ENCODE measurements at places on chromosomes 3 and 15. TPM values are rescaled to one million over a fixed set of nuclear protein-coding genes. Genes with fewer than 3 reads are reported as not detected.

GRCh38 chr15:52495125-52495524, 33.6 kb downstream of the MYO5A start:
- DNase-seq: no peak
- peaks cover 20% of the 10 kb centered on the region for H3K4me1 ChIP-seq
- no peak overlapping the region for H3K27ac ChIP-seq

DNA sequence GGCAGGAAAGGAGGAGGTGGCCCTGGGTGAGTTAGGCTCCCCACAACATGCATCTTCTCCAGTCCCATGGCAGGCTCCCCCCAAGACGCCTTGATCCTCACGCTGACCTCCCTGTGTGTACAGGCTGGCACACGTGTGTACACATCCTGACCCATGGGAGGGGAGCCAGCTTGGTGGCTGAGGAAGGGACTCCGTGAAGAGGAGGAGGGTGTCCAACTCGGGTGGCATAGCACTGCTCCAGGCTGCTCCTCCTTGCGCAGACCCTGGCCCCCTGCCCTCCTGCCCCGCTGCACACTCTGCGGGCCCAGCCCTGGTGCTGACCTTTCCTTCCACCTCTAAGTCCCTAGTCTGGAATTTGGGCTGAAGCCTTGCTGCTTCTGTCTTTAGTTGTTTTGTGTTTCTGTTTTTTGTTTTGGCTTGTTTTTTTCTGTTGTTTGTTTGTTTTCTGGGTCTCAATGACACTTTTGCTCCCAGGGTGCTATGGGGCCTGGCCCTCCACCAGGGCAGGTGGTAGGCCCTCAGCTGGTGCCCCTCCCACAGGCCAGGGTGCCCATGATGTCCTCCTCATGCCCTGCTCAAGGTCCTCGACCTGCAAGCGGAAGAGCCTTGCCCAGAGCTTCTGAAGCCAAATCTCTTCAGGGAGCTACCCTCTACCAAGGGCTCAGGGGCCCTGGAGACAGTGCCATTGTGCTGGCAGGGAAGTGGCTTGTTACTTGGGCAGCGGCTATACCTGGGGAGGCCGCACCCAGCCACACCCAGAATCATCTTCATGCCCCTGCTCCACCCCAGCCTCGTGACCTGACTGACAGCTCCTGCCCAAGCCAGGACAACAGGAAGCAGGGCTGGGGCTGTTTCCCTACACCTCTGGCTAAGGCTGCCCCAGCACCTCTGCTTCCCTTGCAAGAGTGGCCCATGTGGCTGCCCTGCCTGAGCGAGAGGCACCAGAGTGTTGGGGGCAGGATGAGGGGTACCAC, 5.1 kb downstream of the EPHB3 start:
- H3K27me3 ChIP-seq: peaks cover 31% of the 10 kb centered on the region
- peaks cover 9% of the 10 kb centered on the region for H3K4me1 ChIP-seq
- H3K36me3 ChIP-seq: no peaks in the 10 kb centered on the region

DNA sequence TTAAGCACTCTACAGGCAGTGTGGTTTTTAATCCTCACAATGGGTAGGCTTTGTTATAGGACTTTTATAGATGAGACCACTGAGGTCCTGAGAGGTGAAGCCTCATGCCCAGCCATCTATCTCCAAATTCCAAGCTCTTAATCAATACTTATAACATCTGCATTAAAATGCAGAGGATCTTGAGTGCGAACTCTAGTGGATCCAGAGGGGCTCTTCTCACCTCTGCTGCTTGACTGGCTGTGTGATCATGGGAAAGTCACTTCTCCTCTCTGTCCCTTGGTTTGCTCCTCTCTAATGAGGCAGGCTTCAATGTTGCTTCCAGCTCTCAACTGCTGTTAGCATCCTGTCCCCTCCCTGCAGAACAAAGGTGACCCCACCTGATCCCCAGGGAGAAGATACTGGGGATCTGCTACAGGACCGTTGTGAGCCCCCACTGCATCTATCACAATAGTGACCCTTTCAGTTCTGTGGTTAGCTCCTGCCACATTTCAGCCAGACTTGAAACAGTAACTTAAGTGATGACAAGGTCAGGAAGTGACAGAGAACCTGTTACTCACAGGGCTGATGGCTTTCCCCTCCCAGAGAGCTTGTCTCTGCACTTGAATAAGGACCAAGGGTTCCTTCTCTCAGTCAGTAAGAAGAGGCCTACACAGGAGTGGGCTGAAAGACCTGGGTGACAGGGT, 1.3 kb downstream of the SLC27A2 start:
- DNase-seq: no peak
- peaks cover 48% of the 10 kb centered on the region for H3K4me1 ChIP-seq
- peaks cover 12% of the 10 kb centered on the region for H3K36me3 ChIP-seq
- H3K4me3 ChIP-seq: peak overlapping the region; percentile 93
- H3K27me3 ChIP-seq: no peaks in the 10 kb centered on the region

DNA sequence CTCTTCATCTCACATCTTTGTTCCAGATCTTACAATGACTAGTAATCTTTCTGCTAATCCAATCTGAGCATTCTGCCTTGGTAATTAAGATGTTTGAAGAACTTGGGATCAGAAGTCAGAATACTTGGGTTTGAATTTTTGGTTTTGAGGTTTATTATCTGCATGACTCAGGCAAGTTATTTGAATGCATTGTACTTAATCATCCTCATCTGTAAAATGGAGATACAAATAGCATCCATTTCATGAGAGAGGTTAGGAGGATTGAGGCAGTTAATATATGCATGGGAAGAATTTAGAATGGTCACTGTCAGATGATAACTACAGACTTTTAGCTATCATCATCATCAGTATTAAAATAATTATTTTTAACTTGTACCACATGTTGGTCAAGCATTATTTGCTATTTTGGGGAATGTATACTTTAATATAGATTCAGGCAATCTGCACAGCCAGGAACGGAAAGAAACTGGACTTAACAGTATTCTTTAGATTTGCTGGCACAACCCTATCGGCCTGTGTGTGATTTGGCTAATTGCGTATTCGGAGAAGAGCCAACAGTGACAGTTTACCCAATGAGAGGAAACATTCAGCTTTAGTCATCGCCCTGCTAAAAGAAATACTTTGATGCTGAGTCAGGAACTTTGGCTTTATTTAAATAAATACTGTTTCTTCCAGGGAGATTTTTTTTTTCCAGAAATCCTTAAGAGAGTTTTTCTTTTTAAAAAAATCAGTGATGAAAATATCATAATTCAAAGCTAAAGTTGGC, 600.0 kb downstream of the ROBO1 start:
- no peak overlapping the region for H3K4me3 ChIP-seq
- H3K27ac ChIP-seq: no peak overlapping the region
- no peaks in the 10 kb centered on the region for H3K4me1 ChIP-seq

- H3K4me3 ChIP-seq: peak overlapping the region; percentile 88
- H3K27me3 ChIP-seq: peaks cover 3% of the 10 kb centered on the region
- peaks cover 32% of the 10 kb centered on the region for H3K4me1 ChIP-seq
- no peak for DNase-seq
These were observed 646 bp downstream of the IQCB1 start for GRCh38 chr3:121834157-121834670.

DNA sequence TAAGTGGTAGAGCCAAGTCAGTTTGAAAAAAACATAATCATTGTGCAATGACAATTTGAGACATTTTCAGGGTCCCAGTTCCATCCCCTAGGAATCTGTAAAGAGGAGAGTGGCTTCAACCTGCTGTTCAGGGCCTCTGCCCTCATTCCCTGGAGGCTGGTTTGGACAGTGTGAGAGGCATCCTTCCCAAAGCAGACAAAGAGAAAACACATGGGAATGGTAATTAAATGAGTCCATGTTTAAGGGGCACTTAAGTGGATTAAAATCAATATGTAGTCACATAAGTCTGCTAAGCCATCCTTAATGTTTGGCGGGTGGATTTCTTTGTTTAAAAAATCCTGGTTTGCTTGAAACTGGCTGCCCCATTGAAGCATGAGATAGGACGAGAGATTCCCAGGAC, 146.3 kb upstream of the CTDSPL start:
- no peaks in the 10 kb centered on the region for H3K27me3 ChIP-seq
- H3K4me3 ChIP-seq: no peak overlapping the region
- no peaks in the 10 kb centered on the region for H3K36me3 ChIP-seq
- H3K4me1 ChIP-seq: no peaks in the 10 kb centered on the region

- no peak overlapping the region for H3K27ac ChIP-seq
- H3K27me3 ChIP-seq: no peaks in the 10 kb centered on the region
- H3K4me1 ChIP-seq: no peaks in the 10 kb centered on the region
- H3K4me3 ChIP-seq: no peak overlapping the region
- no peak for DNase-seq
These were observed 704.2 kb downstream of the OTOL1 start for GRCh38 chr3:162200836-162201235.

DNA sequence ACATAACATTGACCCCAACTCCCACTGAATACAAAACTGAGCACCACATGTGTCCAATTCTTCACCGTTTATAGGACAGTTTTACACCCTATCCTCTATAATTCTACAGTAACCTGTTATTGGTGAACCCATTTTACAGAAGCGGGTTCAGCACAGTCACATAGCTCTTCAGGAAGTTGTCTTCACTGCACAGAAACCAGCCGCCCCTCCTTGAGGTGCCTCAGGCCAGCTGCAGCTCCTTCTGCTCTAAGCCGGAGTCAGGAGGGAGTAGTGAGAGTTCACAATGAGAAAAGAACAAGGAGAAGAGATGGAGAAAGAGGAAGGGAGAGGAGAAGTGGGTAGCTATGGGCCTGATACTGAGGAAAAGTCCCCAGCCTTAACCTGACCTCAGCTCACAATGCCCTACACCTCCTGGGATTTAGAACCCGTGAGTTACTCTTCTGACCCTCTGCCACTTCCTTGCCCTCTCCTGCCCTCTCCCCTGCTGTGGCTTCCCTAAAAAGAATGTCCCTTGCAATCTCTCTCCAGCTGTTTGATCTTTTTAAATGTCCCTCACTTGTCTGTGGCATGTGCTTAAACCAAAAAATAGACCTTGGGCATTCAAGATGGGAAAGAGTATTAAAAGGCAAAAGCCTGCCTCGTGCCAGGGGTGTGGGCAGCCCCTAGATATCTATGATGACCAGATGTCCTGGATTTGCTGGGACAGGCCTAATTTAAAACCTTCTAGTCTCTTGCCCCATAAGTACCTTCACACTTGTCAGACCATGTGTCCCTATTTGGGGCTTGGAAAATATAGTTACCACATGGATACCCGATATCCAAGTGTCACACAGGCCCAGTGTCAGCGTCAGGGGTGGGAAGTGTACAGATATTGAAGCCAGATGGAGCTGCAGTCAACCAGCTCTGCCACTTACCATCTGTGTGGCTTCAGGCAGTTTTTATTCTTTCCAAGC, 71.3 kb upstream of the HES1 start:
- no peak overlapping the region for H3K27ac ChIP-seq
- H3K27me3 ChIP-seq: peaks cover 23% of the 10 kb centered on the region
- H3K36me3 ChIP-seq: peaks cover 12% of the 10 kb centered on the region
- no peak for DNase-seq

The FOXL2 gene
- not detected for total RNA-seq

The GPR62 gene
- not detected for total RNA-seq

The PEX5L gene
- 1.5 TPM for total RNA-seq

The SLC6A6 gene
- 20.4 TPM for total RNA-seq

The FMN1 gene
- total RNA-seq: 0.55 TPM

All from natural killer cell treated with Interleukin-12 subunit alpha and Interleukin-12 subunit beta and Interleukin-15 and Interleukin-18, amount 100 ng/mL, for 72 hours (primary cell).